A673 (cell line): ENCODE measurements at places on chromosomes 5 and 9. TPM values are rescaled to one million over a fixed set of nuclear protein-coding genes. Genes with fewer than 3 reads are reported as not detected.

DNA sequence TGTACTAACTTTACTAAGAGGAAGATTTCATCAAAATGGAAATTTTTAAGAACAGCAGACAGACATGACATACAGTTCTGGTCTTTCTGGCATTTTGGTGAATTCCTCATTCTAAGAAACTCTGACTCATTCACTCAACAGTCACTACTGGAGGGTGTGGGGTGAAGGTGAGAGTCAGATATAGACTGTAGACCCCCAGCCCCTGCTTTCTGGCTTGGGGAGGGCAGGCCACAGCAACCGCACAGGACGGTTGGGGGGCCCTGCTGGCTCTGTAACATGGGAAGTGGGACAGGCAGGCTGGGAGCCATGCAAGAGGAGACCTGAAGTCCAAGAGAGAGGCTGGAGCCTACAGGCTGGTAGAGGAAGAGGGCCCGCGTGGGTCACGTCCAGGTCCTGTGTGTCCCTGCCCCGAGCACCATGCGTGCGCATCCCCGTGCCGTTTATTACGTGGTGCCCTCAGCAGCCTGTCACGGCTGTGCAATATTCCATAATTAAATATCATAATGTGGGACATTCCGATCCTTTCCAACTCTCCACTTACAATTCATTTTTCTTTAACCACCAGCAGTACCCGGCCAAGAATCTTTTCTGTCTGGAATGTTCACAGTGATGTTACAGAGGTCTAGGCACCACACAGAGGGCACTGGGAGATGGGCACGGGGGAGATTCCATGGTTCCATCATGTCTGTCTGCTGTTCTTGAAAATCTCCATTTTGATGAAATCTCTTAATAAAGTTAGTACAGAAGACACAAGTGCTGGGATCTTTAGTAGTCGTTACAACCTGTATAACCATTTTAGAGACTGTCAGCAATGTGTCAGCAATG is 75.5 kb downstream of the SEMA4D start:
- no peak for DNase-seq

Gene SLC27A6
- not detected in 2 replicates for total RNA-seq

Gene SPAG8
- 1.1 and 1.4 TPM in 2 replicates for total RNA-seq

Gene MOB3B
- total RNA-seq = 0.19 and 0.31 TPM in 2 replicates

Gene MCIDAS
- 0.47 and 1.2 TPM in 2 replicates for total RNA-seq

GRCh38 chr5:119019501-119019900 is 31.2 kb upstream of the DTWD2 start:
- DNase-seq = no peak

- DNase-seq = no peak
Observed at GRCh38 chr5:58199087-58199486, 260.8 kb downstream of the PLK2 start.

DNA sequence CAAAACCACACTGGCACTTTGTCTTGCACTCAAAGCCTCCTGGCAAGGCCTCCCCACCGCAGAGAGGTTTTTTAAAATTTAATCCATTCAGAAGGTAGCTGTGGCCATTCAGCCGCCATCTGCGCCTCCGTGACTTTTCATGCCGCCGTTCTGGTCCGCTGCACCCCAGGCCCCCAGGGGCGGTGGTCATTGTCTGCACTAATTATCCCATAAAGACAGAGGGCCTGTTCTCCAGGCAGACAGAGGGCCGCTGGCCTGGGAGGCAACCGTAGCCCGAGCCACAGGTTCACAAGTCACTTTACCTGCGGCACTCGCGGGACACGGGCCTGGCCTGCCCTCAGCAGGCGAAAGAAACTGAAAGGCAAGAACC is 49.4 kb downstream of the EXD3 start:
- DNase-seq = no peak

- DNase-seq = no peak
Observed at GRCh38 chr5:77607324-77607723, 31.2 kb downstream of the OTP start.

DNA sequence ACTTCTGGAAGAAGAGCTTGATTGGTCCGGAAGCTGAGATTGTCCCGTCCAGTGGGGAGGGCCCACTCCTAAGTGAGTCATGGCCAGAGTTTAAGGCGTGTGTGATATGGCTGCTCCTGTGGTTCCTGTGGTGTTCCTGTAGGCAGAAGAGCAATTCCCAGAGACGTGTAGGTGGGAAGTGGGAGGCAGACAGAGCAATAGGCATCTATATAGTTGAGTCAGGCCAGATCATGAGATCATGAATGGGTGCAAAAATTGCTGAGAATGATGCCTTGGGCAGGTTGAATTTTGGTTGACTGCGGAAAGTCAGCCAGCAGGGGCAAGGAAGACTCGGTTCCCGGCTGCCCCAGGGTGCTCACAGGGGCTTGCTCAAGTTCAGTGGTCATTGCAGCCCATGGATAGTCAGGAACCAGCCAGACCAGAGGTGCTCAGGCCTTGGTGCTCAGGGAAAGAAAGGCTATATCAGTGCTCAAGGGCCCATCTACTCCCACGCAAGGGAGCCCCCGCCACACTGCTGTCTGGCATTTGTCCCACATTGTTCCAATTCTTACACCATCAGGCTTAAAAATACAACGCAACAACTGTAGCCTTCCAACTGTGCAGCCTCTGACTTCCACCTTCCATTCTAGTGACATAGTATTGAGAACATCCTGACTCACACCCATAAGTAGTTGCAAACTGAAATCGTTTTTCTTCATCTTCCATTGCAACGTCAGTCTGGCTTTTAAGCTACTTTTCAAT is 21.0 kb upstream of the GSN start:
- DNase-seq = no peak

Gene SLC9A3
- total RNA-seq = 1.6 and 1.9 TPM in 2 replicates

Gene S1PR3
- 42.9 and 50.9 TPM in 2 replicates for total RNA-seq

- no peak for DNase-seq
Observed at GRCh38 chr9:69157751-69158466, 16.2 kb upstream of the TJP2 start.

Gene JAKMIP2
- 67.4 and 85.5 TPM in 2 replicates for total RNA-seq

GRCh38 chr5:178349075-178349511 is 116.5 kb upstream of the PHYKPL start:
- no peak for DNase-seq

- no peak for DNase-seq
Observed at GRCh38 chr9:112858625-112859147, 32.0 kb downstream of the SLC46A2 start.

Gene UQCRQ
- 542 and 564 TPM in 2 replicates for total RNA-seq

Gene SLC34A1
- total RNA-seq = not detected in 2 replicates

Gene PDE6A
- total RNA-seq = 0.39 and 0.49 TPM in 2 replicates
